ENCODE measurements at places on chromosomes 16 and 17. TPM values are rescaled to one million over a fixed set of nuclear protein-coding genes. Genes with fewer than 3 reads are reported as not detected.

DNA sequence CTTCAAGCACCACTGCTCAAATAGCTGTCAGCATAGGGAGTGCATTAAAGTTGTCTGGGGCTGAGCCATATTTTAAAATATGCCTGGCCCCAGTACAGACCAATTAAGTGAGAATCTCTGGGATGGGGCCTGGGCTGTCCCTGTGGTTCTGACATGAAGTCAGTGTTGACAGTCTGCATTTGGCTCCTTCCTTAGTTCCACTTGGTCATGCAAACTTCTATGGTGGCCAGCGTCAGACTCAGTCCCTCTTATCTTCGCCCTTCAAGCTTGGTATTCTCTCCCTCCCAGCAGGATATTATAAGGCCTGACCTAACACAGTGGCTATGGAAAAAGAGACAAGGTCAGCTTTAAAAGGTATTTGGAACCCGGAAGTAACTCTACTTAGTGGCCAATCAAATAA is 177.2 kb downstream of the PMP22 start:
- no peak for DNase-seq

Gene KRT31
- total RNA-seq, result not detected

DNA sequence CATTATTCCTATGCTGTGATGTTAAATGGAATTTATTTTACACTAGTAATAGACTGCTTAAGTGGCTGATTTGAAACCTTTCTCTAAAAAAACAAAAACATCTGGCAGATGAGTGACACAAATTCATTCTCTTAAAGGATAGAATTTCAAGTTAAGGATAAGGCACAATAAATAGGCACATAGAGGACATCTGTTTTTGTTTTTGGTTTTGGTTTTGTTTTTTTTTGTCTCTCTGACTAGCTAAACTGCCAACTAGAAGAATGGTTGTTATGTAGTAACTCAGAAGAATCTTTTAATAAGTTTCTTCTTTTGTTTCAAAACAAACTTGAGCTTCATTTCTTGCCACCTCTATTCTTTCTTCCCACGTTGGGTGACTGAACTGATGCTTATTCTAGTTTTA is 5.1 kb upstream of the VPS4A start:
- no peak for DNase-seq

Gene ABAT
- total RNA-seq, result 3.4 TPM

DNA sequence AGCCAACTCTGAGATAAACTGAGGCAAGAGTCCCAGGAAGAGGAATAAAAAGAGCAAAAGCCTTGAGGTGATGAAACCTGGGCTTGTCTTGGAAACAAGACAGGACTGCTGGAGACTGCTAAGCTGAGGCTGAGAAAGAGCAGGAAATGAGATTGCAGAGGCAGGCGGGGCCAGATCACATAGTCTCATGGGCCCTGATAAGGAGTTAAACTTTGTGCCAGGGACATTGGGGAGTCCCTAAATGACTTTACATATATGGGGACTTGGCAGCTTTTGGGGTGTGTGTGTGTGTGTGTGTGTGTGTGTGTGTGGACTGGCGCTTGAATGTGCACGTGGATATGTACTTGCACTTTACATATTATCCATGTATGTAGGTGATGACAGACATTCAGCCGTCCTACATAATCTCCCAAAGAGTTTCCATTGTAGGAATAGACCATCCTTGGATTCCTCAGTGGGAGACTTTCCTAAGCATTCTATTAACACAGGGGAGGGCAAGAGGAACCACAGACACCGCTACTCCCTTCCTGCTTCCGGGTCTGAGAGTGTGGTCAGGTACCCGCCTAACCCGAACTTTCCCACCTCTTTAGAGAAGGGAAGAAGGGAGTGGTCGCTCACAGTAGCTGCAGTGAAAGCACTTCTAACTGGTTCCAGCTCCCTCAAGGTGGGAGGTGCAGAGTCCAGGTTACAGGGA is 123.1 kb downstream of the LYRM1 start:
- DNase-seq, result no peak
